ENCODE measurements at places on chromosomes 4 and X.

DNA sequence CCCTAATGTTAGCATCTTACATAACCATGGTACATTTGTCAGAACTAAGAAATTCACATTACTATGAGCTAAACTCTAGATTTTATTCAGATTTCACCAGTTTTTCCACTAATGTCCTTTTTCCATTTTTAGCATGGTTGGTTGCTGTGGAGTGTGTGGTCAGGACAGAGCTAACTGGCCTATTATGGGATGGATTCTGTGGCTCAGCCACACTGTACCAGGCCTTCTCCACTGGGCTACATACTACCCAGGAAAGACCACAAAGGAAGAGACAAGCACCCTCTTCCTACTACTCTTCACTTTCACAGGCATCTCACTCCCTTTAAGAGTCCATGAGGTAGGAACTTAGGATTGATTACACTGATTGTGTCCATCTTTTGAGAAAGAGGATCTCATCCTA is 67.4 kb downstream of the ZNF827 start:
- no peak for DNase-seq

DNA sequence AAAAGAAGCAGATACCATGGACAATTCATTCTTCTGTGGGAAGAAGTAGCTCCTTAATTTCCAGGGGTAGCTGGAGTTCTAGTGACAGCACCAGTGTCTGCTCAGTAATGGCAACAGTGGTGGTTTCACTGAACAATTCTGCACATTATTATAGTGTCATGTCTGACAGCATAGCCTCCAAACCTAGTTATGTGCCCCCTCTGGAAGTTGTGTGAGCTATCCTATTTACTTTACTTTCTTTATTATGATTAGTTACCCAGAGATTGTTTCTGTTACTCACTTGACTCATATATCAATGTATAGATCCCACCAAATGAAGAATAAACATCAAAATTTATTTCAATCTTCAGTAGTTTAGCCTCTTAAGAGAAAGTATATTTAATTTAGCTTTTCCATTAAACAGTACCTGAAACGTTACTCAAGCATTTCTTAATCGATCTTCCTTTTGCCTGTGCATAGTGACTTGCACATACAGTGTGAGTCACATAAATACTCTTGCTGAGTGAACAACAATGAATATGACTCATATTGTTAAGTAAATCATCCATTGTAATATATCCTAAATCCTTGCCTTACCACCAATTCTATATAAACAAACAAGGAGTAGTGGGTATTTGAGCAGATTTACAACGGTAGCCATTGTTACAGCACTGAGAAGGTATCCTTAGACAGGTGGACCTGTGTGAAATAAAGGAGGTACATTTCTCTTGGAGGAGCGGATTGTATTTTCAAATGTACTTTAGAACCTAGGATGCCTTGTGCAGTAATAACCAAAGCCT is 534.7 kb downstream of the ANKRD50 start:
- DNase-seq: peak; percentile 69

DNA sequence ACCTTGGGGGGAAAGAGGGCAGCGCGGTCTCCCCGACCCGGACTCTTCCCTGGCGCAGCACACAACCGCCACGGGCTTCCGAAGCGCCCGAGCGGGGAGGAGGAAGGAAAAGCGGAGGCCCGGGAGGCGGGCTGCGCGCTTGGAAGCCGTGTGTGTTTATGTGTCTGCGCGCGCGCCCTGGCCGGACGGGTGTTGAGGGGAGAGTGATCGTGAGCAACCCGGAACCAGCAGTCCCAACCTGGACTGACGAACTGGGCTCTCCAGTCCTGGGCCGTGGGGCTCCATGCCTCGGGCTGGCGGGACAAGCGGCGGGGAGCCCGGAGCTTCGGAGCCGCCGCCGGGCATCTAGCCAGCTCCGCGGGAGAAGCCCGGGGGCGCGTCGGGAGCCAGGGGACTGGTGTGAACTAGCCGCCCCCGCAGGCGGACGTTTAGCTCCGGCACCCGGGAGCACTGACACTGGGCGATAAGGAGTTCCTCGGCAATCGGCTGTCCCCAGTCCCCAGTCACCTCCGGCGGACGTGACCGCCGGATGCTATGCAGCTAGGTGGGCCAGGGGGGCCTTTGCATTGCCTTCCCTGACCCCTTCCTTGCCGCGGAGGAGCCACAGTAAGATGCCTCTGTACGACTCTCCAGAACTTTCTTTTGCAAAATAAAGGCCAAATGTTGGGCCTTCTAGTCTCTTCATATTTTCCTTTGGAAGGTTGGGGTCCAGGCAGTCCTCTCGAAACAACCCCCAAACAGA is 74.8 kb upstream of the BCOR start:
- no peak for DNase-seq

DNA sequence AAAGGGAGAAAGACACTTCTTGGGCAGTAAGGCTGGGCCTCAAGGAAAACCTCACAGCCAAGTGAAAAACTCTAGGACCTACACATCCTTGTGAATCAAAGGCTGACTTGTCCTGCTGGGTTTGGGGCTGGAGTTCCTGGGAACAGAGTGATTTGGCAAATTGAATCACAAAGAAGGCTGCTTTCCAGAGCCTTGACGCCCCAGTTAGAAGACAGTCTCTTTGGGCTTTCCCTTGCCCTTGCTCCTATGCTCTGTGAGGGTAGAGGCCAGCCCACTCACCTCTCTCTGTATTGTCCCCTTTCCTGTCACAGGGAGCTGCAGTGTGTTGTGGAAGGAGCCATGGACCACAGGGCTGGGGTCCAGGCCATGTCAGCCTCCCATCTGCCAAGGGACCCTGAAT is 9.6 kb downstream of the AMER1 start:
- no peak for DNase-seq

DNA sequence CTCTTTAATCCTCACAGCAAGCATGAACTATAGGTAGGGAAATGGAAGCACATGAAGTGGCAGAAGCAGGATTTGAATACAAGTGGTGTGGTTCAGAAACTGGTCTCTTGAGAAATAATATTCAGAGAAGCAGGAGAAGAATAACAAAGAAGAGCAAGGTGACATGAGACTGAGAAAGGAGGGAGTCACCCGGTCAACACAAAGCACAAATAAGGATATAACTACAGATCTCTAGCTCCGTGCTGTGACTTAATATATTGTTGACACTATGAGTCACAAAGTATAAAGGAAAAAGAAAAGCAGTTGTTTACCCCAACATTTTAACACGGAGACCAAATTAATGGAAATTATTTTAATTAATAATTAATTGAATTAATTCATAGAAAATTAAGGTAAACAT is 204.5 kb downstream of the CPE start:
- DNase-seq: no peak

DNA sequence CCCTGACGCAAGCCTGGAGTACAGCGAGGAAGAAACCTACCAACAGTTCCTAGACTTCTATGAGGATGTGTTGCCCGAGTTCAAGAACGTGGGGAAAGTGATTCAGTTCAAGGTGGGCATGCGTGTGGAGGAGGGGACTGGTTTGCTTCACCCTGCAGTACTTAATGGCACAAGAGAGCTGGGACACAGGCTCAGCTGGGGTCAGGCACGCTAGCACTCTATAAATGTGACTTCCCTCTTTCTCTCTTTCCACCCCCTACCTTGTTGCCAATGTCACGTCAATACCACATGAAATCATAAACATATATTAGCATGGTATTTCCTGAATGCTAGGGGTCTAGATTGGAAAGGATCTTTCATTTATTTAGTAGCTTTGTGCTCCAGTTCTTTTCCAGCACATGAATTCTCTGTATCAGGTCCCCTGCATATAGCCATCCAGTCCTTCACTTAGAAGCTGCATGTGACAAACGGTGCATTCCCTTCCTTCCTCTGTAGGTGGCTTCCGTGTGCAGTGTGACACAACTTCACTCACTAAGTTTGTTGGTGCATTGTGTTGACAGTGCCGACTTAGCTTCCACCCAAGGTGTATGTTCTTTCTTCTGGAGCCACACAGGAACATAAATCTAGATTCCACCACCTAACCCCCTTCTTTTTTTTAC is 25.6 kb downstream of the ZRSR2 start:
- DNase-seq: peak; percentile 18

GRCh38 chrX:134625315-134625718 is 33.0 kb downstream of the PLAC1 start:
- peak; percentile 40 for DNase-seq

DNA sequence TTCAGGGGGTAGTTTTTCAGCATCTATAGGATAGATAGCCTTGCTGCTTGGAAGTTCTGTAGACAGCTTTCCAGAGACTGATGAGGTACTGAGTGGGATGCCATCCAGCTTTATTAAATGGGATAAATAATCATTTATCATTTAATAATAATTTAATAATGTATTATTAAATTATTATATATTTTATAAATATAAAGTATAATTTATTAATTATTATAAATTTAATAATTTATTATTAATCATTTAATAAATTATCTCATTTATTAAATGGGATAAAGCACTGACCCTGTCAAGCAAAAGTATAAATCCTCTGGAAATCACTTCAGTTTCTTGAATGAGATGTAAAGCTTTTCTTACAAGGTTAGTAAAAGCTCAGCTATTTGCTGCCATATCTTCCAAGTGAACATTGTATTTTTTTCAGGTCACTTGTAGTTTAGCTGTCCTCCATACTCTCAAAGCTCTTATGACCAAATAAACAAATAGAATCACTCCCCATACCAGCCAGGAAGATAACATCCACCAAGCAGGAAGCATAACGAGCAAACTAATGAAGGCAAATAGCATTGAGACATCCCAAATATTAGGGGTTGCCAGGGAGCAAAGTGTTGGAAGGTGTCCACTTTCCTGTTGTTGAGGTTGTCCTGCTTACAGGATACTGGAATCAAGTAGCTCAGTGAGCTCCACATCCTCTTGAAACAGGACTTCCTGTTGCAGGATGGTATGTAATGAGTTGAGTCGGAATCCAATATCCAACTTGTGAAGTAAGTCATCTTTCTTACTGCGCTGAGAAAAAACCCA is 88.9 kb downstream of the ZNF674 start:
- peak; percentile 15 for DNase-seq

DNA sequence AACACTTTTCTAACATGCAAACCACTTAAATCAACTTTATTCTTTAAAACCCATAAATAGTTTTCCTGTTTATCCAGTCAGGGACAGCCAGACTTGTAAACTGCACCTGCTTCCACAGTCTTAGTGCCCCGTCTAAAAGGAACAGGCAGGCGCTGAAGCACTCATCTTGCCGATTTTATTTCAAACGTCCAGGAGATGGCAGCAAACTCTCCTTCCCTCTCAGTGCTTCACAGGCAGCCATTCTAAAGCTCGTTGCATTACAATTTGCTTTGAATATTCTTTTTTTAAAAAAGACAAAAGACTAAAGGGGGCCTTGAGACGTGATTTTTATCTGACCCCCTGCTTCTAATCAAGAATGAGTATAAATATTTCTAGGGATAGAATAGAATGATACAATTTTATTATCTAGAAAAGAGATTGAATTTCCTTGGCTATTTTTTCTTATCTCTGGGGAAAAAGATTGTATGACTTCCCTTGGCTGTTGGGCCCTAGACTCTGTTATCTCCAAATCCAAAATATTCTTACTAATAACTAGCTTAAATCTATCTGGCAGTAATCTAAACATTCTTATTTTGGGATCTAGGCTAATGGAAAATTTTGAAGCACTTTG is 93.6 kb upstream of the MYOZ2 start:
- peak; percentile 66 for DNase-seq

- no peak for DNase-seq
These were observed 2.0 kb downstream of the PGK1 start for GRCh38 chrX:78105944-78106650.

GRCh38 chrX:120262859-120263708 is 12.5 kb downstream of the ZBTB33 start:
- DNase-seq: no peak
